ENCODE measurements at places on chromosomes 11 and 22. TPM values are rescaled to one million over a fixed set of nuclear protein-coding genes. Genes with fewer than 3 reads are reported as not detected.

Gene NFAM1
- total RNA-seq: 0.27 TPM

Gene SUN2
- total RNA-seq: 59.8 TPM

Gene FAT3
- 35.1 TPM for total RNA-seq

Gene MYEOV
- 2.6 TPM for total RNA-seq

Gene ABCC8
- not detected for total RNA-seq

Gene SMARCB1
- total RNA-seq: 182 TPM

Gene TREH
- not detected for total RNA-seq

Gene APOL1
- total RNA-seq: 1.9 TPM

Gene JHY
- total RNA-seq: 7.4 TPM

Gene HSPA8
- 714 TPM for total RNA-seq

Gene BEST1
- total RNA-seq: 1.1 TPM

Gene KRTAP5-8
- total RNA-seq: 0.73 TPM

Gene KRTAP5-7
- 0.25 TPM for total RNA-seq

Gene UBQLNL
- 1.9 TPM for total RNA-seq

Gene STIM1
- total RNA-seq: 43.9 TPM

GRCh38 chr22:39815932-39816331, 77.6 kb downstream of the ENTHD1 start:
- no peak for DNase-seq

- no peak for DNase-seq
Observed at GRCh38 chr22:30077279-30077880, 2.9 kb upstream of the HORMAD2 start.

DNA sequence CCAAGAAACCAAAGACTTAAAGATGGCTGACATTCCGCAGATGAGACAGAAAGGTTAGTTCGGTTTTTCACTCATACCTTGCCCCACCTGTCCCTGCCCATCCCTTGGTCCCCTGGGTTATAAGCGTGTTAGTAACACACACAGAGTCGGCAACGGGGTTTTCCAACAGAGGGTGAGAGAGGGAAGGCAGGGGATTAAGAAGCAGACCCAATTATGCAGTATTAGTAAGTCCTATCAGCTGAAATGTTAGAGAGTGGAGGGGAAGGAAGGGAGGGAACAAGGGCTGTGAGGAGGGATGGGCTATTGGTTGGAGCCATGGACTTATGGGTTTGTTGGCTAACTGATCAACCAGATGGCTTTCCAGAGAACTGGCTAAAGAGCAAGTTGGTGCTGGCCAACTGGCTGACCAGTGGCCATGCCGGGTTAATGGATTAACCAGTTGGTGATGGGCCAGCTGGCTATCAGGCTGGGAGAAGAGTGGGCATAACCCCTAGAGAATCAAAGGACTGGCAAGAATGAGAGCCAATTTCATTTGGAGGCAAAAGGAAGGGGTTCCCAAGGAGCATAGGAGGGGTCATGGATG, 45.5 kb downstream of the NRXN2 start:
- DNase-seq: no peak

DNA sequence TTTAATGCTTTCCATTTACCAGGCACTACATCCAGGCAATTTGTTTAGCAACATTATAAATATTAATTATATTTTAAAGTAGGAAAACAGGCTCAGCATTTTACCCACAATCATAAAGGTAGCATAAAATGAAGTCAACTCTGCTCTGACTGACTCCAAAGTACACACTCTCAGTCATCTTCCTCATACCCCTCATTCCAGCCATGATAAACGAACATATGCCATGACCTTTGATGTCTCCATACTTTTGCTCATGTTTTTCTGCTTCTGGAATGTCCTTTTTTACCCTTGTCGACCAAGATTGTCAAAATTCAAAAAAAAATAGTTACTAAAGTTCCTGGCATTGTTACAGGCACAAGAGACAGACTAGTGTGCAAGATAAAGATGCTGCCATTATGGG, 77.7 kb upstream of the SOX6 start:
- no peak for DNase-seq

- DNase-seq: no peak
Observed at GRCh38 chr22:18113680-18114394, 3.2 kb downstream of the TUBA8 start.

- no peak for DNase-seq
Observed at GRCh38 chr11:34349882-34350281, 7.9 kb downstream of the ABTB2 start.

- DNase-seq: no peak
Observed at GRCh38 chr11:39363571-39363970, 2095.9 kb downstream of the LRRC4C start.

DNA sequence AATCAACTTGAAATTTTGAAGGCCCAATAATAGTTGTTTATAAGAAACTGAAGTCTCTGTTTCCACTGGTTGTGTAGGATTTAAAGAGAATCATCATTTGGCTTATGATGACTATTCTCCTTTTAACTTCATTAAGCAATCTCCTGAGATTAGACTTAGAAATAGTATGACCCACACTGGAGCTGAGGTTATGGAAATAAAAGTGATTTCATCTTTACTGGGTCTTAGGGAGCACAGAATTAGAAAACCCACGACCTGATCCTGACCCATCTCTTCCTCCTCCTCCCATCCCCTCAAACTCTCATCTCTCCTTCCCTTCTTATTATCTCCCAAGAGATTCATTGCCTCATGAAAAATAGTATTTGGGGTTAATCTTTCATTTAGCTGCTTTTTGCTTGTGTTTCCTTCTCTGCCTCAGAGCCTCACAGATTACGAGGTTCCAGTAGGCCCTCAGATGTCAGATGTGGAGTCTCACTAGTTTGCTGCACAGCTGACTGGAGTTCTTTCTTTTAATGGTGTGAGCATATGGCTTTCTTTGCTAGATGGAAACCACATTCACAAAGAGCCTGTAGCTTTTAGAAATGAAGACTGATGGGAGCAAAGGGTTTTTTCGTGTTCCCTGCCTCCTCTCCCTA, 85.0 kb downstream of the ALX4 start:
- DNase-seq: no peak

DNA sequence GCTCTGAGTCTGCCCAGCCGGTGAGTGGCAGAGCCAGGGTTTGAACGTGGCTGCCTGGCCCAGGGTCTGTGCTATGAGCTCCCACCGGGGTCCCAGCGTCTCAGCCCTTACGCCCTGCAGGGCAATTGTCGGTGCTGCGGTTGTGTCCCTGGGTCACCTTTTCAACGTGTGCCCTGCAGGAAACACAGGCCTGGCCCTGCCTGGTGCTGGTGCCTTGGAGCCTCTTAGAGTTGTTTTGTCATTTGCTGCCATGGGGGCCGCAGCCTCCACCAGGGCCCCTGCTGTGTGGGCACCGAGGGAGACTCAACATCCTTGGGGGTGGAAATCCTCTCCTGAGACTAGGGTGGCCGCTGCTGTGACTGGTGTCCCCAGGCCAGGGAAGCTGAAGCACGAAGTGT, 50.6 kb upstream of the SLC22A12 start:
- no peak for DNase-seq

GRCh38 chr22:30212363-30212995, 34.1 kb downstream of the LIF start:
- no peak for DNase-seq

DNA sequence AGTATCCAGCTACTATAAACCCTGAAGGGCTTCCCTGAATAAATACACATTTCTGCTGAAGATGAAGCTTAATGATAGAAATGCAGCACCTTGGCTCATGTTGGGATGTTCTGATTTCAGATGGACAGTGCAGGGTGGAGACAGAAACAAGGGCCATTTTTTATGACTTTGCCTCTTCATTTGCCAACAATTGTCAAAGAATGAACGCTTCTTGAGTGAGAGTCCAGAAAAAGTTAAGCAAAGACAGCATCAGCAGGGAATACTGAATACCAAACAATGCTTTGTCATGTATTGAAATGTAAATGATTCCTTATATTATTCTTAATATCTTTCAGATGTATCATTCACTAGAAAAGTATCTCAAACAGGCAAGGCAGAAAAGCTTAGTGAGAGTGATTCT, 84.9 kb downstream of the TRPC6 start:
- no peak for DNase-seq

GRCh38 chr11:8863838-8864237, 47.2 kb upstream of the AKIP1 start:
- DNase-seq: no peak

- DNase-seq: no peak
Observed at GRCh38 chr22:48953103-48953720, 874.5 kb downstream of the BRD1 start.

GRCh38 chr11:130813638-130814037, 102.6 kb downstream of the SNX19 start:
- DNase-seq: no peak

DNA sequence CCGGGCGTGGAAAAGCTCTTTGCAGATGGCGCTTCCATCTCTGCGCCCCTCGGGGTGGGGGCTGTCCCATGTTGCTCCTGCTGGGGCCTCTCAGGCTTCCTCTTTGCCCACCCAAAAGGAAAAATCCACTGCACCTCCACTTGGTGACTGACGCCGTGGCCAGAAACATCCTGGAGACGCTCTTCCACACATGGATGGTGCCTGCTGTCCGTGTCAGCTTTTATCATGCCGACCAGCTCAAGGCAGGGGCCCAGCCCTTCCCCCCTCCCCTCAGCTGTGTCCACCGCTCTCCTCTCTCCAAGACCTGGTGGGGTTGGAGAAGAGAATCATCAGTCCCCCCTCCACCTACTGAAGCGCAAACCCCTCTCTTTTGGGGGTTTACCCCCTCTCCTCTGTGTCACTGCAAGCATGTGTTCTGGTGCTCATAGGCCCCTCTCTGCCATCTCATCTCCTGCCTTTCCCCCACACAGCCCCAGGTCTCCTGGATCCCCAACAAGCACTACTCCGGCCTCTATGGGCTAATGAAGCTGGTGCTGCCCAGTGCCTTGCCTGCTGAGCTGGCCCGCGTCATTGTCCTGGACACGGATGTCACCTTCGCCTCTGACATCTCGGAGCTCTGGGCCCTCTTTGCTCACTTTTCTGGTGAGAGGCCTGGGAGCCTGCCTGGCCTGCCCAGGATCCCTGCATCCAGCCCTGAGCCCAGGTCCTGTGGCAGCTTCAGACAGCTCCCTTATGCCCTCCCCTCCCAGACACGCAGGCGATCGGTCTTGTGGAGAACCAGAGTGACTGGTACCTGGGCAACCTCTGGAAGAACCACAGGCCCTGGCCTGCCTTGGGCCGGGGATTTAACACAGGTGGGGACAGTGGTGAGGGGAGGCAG, 1.8 kb downstream of the LARGE2 start:
- DNase-seq: peak; percentile 17

DNA sequence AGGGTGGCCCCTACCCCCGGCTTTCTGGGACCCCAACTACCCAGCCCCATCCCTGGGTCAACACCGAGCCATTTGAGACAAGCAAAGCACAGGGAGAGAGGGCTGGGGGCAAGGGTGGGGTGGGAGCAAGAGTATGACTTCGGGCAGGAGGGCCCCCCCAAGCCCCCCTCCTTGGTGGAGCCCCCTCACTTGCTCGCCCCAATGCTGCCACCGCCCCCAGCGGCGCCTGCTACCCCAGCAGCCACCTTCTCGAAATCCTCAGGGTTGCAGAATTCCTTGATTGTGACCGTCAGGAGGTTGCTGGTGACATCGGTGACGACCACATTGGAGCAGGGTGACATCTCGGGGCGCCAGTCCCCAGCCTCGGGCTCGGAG, 6.0 kb downstream of the CBX6 start:
- no peak for DNase-seq

DNA sequence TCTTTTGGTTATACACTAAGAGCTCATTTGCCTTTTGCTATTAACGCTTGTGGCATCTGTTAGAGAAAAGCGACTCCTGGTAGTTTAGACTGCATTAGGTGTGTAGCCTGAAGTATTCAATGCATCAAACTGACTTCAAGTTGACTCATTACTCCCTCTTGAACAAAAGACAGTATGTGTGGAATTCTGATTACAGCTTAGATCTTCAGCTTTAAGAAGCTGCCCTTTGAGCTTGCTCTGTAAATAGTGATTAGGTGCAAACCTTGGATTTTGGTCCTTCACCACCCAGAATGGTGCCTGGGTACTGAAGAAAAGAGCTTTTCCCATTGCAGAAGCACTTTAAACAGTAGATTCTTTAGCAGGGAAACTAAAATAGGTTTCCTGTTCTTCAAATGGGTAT, 62.1 kb downstream of the FAT3 start:
- no peak for DNase-seq

DNA sequence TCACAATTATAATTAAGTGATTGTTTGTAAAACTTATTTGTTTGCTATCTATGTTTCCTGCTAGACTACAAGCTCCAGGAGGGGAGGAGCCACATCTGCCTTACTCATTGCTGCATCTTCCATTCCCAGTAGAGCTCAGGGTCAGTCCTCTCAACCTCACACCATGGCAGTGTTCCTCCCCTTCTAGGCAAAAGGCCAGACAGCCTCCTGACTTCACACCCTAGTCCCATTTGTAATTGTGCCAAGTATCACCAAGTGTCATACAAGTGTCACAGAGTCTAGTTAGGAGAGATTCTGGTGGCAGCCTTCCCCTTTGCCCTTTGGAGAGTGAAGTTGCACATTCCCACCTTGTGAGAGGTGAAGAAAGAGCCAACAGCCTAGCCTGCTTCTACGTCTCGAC, 490.4 kb downstream of the INSC start:
- DNase-seq: no peak

DNA sequence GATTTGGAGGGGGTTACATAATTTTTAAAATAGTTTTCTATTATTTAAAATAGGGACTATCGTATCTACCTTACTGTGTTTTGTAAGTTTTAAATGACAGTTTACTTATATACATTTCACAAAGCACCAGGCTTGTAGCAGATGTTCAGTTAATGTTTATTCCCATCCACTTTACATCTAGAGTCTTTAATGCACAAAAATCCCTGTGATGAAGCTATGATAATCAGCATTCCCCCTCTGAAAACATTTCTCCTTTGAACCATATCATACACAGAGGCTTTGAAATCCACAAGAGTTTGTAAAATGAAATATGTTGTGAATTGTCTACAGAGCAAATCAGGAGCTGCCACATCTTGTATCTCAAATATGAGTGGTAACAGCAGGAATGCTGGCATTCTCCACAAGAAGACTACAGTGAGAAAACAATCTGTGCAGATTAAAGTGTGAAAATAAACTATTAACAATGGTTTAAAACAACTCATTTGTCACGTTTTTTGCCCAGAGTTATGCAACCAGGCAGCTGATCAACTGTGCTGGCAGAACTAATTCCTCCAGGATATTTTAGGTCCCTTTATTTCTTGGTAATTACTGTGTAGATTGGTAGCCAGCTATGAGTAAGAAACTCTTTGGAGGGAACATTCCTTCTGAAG, 699.1 kb upstream of the ARHGAP42 start:
- DNase-seq: no peak

DNA sequence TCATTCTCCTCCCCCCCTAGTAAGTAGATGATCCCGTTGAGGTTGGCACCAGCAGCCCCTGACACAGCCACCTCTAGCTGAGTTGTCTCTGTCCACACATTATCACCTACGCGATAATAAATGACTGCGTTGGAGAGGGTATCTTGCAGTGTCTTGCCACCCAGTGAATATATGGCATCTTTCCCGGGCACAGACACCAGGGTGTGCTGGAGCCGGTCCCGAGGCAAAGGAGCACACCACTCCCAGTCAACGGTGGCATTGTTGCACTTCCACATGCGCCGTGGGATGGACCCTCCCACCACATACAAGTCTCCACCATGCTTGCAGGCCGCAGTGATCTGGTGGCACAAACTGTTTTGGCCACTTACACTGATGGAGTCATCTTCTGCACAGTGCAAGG, 5.4 kb downstream of the KBTBD4 start:
- DNase-seq: no peak

GRCh38 chr11:9461063-9461759, 399 bp downstream of the ZNF143 start:
- DNase-seq: peak; percentile 81

Data from mesothelial cell of epicardium (in vitro differentiated cells).